Frontal cortex (tissue), 4 donors: ENCODE measurements at places on chromosomes 12 and 14.

DNA sequence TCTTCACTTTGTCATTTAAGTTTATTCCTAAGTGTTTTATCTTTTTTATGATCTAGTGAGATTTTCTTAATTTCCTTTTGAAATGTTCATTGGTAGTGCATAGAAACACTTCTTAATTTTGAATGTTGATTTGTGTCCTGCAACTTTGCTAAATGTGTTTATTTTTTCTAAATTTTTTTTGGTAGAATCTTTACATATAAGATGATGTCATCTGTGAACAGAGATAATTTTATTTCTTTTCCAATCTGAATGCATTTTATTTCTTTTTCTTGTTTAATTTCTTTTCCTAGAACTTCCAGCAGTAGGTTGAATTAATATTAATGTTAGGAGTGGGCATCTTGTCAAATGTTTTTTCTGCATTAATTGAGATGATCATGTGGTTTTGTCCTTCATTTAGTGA, 42.1 kb downstream of the SLCO1B3 start:
- DNase-seq = no peak

- no peak for DNase-seq
Observed at GRCh38 chr14:91244501-91244901, at the start of gene GPR68. Gene GPR68 (minus strand): TSS chr14:91244704. CDS start chr14:91235050, 9,654 bp downstream.

DNA sequence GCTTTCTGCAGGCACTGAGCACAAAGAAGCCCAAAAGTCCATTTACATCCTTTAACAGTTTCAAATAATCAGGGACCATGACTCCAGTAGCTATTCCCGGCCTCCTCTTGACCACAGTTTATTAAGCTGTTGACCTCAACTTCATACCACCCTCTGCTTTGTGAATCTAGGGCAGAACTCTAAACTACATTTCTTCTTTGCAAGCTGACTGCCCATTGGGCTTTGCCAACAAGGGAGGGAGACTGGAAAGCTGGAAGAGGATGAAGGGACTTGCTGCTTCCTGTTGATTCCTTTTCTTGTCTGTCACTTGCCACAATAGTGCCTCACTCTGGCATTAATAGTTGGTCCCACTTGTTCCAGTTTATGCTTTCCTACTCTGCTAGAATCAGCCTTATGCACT, 2.7 kb downstream of the CGRRF1 start:
- DNase-seq = no peak

GRCh38 chr12:71768900-71769299, 14.2 kb downstream of the RAB21 start:
- DNase-seq = no peak

- no peak for DNase-seq
Observed at GRCh38 chr12:92012691-92013090, 133.0 kb downstream of the BTG1 start.

- DNase-seq = no peak
Observed at GRCh38 chr12:124827588-124828184, 36.0 kb downstream of the SCARB1 start.
